Foreskin melanocyte (primary cell): ENCODE measurements at places on chromosomes 6 and 20.

- no peak for DNase-seq
Measured at GRCh38 chr6:114989279-114989964, 646.6 kb upstream of the HS3ST5 start.

DNA sequence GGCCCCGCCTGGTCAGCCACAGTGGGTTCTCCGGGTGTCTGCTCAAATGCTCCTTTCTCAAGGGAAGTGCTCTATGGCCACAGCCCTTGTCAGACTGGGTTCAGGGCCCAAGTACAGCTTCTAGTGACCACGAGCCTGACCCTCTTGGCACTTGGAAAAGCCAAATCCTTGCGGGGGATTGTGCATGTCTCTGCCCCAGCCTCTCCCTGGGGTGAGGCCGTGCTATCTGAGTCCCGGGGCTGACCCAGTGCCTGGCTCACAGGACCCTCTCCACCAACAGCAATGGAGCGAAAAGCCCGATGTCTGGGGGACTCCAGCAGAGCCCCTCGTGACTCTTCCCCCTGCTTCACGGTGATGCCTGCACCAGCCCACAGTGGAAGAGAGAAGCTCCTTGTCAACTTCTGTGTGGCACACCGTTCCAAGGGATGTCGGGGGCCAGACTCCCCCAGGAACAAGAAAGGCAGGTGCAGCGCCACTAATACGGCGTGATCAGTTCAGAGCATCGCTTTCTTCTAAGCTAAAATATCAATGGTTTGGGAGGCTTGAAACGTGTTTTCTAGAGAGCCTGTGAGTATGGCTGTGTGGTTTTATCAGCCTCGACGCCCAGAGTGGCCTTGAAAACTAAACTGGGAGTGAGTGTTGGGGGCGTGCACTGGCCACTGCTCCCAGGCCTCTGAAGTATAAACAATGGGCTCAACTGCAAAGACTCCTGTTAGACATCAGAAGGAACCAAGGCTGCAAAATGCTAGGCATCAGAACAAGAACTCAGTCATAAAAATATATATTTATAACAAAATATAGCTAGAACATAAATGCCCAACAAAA is 51.9 kb downstream of the DLL1 start:
- DNase-seq: no peak

GRCh38 chr6:111087106-111087835 is at the start of gene SLC16A10:
Gene SLC16A10 (plus strand): TSS chr6:111087503. CDS start chr6:111087753, 250 bp downstream.
- no peak for DNase-seq

DNA sequence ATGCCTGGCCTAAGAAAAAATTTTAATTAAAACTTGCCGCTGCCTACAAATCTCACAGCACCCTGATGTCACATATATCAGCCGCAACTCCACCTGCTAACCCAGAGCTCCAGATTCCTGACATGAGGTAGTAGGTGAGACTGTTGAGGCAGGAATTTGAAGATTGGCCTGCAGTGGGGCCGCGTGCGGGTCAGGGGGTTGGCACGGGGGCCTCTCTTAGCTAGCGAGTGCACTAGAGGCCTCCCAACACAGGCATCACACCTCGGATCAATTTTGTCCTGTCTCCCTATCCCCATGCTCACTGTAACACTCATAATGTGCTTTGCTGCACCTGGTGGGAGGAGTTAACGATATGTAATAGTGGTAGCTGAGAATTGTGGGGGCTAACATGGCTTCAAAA is 349.8 kb downstream of the CDC5L start:
- no peak for DNase-seq

DNA sequence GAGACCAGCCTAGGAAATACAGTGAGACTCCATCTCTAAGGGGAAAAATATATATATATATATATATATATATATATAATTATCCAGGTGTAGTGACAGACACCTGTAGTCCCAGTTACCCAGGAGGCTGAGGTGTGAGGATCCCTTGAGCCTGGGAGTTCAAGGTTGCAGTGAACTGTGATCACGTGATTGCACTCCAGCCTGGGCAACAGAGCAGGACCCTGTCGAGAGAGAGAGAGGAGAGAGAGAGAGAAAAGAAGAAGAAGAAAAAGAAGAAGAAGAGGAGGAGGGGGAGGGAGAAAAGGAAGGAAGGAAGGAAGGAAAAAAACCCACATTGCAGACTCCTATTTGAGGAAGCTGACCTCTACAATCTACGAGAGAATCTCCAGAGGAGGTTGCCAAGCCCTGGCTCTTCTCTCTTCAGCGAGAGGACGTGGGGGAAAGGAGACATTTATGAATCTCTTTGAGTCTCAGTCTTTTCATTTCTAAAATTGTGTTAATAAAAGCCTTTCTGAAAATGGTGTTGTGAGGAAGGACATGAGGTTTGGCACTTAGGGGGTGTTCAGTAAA is 49.7 kb downstream of the COL11A2 start:
- no peak for DNase-seq

GRCh38 chr20:50317609-50318008 is 127.0 kb downstream of the CEBPB start:
- DNase-seq: no peak

DNA sequence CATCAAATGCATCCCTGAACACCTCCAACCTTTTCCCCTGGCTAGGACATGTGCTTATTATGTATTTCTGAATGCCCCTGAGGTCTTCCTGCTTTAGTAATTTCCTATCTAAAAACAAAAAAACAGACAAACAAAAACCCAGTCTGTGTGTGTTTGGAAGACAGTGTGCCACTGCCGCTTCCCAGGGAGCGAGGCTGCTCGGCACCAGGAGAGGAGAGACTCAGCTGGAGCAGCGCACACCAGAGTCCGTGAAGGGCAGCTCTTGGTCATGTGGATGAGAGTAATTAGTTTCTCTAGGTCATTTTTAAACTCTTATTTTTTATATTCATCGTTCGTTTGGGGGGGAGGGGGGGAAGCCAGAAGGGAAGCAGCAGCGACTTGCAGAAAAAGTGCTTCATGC is 10.0 kb upstream of the ANKRD60 start:
- no peak for DNase-seq

DNA sequence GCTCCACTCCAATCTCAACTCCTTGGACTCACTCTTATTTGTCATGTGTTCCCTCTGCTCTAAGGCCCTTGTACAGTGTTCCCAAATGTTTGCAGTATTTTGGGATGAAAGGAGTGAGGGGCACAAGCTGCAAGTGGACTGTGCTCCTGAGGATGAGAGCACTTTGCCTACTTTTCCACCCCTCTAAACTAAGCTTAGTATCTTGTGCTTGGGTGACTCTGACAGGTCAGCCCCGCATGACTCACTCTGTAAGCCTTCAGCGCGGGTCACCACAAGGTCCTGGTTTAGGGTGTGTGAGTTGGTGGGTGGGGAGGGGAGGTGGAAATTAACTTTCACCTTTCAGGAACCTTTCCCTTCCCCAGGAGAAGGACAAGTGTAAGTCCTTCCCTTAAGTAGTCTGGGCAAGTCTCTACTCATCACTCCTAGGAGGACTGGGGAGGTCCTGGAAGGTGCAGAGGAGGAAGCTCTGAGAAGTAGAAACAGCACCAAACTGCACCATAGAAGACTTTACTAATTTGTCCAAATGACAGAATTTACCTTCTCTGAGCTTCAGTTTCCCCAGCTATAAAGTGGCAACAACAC is 68.8 kb upstream of the EPB41L1 start:
- DNase-seq: no peak

GRCh38 chr20:47701612-47702011 is 83.7 kb downstream of the SULF2 start:
- DNase-seq: no peak

- DNase-seq: no peak
Measured at GRCh38 chr6:5781019-5781418, 225.7 kb downstream of the NRN1 start.

GRCh38 chr6:146433881-146434731 is 109.5 kb upstream of the RAB32 start:
- DNase-seq: peak; percentile 14

DNA sequence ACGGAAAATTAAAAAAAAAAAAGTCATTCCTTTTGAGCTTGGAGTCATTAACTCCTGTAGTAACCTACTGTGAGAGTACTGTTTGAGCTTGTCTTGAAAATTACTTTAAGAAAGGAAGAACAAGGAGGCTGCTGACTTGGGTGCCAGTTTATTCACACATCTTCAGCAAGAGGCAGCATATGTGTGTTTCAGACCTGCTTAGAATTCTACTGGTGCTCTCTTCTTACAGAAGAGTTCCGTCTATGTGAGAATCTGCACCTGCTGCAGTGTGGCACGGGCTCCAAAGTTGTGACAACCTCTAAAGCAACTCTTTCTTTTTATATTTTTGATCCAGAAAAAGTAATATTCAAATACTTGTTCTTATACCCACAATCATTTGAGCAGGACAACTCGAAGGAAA is 117.4 kb upstream of the SOX4 start:
- no peak for DNase-seq

GRCh38 chr20:45100563-45101245 is at the start of gene KCNS1:
Gene KCNS1 (minus strand): TSS chr20:45101127. CDS start chr20:45099236, 1,891 bp downstream.
- DNase-seq: no peak

DNA sequence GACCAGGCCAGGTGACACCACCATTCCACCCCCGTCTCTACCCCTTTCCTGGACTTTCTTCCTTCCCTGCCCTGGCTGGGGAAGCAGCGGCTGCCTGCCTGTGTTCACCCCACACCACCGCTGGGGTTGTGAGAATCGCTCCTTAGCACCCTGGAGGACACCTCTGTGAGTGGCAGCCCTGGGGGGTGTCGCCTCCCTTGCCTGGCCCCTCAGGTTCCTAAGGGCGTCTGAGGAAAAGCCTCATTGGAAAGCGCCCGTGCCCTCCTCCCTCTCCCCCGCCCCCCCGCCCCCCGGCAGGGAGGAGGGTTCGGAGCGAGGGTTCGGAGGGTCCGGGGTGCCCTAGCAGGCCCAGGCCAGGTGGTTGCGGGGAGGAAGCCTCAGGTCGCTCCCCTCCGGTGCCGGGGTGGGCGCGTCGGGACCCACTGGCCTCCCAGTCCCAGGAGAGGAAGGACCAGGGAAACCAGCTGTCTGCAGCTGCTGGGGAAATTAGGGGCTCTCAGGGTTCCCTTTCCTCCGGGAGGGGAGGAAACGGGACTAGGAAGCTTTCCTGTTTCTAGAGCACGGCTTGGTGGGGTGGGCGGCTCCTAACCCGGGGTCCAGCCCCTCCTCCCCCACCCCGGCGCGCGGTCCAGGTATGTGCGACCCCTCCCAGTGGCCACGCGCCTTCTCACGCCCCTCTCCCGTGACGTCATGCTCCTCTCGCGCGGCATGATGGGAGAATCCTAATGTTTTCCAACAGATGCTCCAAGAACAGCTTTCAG is at the start of gene PHACTR3:
Gene PHACTR3 (plus strand): TSS at position 760 of the 761 bp plus-strand sequence. CDS start 475 bp downstream, outside the sequence.
- DNase-seq: no peak

DNA sequence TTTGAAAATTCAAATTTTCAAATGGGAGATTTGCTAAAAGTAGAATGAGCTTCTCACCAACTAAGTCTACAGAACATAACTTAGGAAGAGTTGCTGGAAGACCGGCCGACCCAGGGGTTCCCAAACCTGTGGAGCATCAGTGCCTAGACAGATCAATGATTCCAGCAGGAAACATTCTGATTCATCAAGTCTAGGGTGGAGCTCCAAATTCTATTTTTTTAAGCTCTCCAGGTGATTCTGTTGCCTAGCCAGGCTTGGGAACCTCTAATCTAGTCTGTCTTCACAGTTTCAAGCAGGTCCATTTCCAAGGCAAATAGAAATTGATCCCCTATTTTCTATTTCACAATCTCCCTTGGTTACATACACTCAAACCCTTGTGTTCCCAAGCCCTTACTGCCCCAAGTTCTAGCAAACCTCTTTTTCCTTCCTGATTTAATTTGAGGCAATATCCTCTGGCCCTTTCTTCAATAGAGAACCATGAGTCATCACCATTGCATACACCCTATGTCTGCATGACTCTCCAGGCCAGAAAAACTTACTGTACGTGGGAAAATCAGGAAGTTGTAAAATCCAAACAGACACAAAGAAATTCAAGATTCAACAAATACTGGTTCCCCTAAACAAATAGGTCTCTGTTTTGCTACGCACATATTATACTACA is 8.9 kb downstream of the ATXN1 start:
- DNase-seq: peak; percentile 93

GRCh38 chr6:159203304-159204005 is 34.3 kb downstream of the FNDC1 start:
- no peak for DNase-seq

DNA sequence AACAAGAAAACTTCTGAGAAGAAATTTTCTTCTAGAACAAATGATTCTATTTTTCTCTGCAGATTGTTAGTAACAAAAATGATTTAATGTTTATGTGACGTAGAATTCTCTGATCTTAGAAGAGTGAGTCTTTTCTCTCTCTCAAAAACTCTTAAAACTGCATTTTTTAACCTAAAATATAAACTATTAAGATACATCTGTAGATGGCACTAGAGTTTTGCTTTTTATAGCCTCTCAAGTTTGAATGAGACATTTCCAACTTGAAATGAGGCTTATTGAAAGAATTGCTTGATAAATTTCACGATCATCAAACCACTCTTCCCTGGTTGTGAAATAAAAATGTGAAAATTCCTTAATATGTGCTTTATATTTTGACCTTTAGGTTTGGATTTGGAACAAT is 53.8 kb downstream of the PHF3 start:
- DNase-seq: peak; percentile 32

- no peak for DNase-seq
Measured at GRCh38 chr6:97427648-97428047, 144.6 kb upstream of the MMS22L start.

- no peak for DNase-seq
Measured at GRCh38 chr6:170186006-170186935, 104.6 kb downstream of the DLL1 start.

GRCh38 chr20:49712118-49712517 is 1.6 kb downstream of the B4GALT5 start:
- no peak for DNase-seq

GRCh38 chr20:61041481-61041880 is 210.6 kb upstream of the CDH4 start:
- DNase-seq: no peak

DNA sequence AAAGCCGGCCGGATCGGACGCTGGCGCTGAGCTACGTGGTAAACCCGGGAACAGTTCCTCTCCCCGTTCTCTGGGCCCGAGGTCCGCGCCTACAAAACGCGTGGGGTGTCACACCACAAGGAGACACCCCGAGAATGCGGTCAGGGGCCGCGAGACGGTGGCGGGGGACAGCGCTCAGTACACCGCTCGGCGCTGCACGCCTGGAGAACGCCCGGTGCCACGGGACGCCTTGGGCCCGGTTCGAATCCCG is 670 bp downstream of the NCOA5 start:
- peak; percentile 29 for DNase-seq

GRCh38 chr6:22098601-22099031 is 198.2 kb downstream of the PRL start:
- peak; percentile 88 for DNase-seq

DNA sequence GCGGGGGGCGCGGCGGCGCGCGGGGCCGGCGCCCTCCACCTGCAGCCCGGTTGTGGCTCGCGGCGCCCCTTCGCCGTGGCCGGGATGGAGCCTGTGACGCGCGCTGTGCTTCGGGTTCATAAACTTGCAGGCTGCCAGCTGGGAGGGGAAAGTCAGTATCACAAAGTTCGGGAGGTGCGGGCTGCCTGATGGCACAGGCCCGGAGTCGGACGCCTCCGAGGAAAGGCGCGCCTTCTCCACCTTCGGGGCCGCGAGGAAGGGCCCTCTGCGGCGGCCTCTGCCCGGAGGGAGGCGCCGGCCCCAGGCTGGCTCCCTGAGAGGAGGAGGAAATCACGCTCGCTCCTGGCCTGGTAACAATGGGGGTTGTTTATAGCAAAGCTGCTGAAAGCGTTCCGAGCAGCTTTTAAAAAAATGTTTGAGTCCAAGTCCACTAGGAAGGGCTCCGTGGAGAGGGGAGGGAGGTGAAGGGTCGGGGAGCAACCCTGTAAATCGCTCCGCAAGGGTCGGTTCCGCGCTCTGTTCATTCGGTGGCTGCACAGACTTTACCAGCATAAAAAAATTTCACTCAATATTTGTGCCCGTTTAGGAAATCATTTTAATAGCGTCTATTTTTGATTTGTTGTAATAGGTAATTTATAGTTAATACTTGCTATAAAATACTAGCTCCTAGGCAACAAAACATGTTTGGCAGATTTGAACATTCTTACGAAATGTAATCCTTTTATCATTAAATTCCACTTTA is 1.0 kb downstream of the AFDN start:
- peak; percentile 30 for DNase-seq
